Stimulated activated CD4-positive, alpha-beta T cell treated with anti-CD3 and anti-CD28 coated beads, Interleukin-1b, Interleukin-23, amount 100 ng/mL, for 4 hours (primary cell): ENCODE measurements at places on chromosomes 5 and 9.

DNA sequence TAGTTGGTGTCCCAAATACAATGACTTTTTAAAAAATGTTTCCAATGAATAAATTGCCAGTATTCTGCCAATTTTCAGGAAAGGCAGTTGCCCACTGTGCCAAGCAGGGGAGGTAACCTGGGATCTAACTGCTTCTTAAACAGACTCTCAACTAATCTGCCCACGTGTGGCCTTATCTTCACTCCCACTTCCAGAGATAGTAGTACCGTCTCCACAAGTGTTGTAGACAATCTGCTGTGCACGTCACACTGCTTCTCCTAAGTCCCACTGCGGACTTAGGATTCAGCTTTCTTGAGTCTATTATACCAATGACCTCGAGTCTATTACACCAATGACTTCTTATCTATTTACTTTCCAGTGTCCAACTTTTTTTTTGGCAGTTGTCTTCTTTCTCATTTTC, 21.2 kb downstream of the POU4F3 start:
- DNase-seq, result no peak

GRCh38 chr5:60668686-60669304, 31.2 kb downstream of the DEPDC1B start:
- no peak for DNase-seq

GRCh38 chr9:95880021-95880690, 4.7 kb downstream of the ERCC6L2 start:
- DNase-seq, result no peak

DNA sequence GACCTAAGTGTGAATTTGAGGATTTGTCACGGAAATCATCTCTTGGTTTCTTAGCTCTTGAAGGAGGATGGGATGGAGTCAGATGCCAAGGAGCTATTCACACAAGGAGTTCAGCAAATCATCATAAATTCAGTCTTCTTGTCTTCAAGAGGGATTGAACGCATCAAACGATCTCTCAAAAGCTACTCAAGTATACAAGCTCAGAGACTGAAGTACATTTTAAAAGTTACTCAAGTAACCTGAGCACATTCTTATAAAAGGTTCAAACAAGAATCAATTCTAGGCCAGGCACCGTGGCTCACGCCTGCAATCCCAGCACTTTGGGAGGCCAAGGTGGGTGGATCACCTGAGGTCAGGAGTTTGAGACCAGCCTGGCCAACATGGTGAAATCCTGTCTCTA, 21.1 kb upstream of the GOLPH3 start:
- no peak for DNase-seq

GRCh38 chr5:82396871-82397514, 118.8 kb upstream of the RPS23 start:
- DNase-seq, result no peak

DNA sequence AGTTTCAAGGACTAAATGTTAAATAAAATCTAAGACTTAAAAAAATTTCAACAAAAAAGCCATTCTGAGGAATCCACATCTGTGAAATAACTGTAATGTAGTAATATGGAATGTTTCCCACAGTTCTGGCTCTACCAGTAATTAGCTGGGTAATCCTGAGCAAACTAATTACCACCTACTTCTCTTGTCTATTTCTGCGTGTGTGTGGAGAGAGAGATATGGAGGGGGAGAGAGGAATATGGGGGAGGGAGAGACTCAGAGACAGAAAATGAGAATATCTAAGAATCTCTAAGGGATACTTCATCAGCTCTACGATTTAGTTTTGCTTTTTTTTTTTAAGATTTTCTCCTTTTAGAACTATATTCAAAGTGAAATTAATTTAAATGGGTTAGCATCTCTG, 28.0 kb downstream of the TBCA start:
- no peak for DNase-seq

DNA sequence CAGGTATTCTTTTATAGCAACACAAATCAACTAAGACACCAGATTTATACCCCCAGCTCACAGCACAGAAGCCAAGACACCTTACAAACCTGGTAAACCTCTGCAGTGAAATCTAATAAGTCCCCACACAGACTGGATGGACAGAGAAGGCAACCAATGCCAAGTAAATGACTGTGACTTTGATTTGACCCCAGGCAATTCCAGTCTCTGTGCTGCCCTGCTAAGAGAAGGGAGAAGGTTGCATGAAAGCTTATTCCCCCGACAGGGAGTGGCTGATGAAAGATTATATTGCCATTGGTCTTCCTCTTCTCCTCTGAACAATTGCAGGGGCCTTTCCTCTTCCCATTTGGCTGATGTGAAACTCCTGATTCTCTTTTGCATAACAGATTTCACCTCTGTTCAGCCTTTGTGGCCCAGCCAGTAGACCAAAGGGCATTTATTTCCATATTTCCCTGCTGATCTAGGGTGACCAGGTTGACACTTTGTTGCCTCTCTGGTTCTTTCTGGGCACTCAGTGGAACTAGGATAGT, 107.6 kb downstream of the ADRB2 start:
- DNase-seq, result no peak

GRCh38 chr5:8209500-8209899, 340.6 kb downstream of the MTRR start:
- no peak for DNase-seq

GRCh38 chr5:142717582-142718215, 31.8 kb upstream of the FGF1 start:
- DNase-seq, result no peak

DNA sequence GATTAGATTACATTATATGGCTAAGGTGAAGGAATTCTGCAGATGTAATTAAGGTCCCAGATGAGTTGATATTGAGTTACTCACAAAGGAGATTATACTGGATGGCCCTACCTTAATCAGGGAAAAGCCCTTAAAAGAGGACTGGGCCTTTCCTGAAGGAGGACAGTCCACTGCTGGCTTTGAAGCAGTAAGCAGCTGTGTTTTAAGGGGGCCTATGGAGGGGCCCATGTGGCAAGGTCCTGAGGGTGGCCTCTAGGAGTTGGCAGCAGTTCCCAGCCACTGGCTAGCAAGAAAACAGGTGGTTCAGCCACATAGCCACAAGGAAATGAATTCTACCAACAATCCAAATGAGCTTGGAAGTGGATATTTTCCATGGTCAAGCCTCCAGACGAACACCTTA, 36.4 kb upstream of the GDNF start:
- no peak for DNase-seq

- no peak for DNase-seq
These were observed 94.1 kb upstream of the CD180 start for GRCh38 chr5:67290655-67291054.

- no peak for DNase-seq
These were observed 53.9 kb upstream of the POMT1 start for GRCh38 chr9:131448818-131449217.

DNA sequence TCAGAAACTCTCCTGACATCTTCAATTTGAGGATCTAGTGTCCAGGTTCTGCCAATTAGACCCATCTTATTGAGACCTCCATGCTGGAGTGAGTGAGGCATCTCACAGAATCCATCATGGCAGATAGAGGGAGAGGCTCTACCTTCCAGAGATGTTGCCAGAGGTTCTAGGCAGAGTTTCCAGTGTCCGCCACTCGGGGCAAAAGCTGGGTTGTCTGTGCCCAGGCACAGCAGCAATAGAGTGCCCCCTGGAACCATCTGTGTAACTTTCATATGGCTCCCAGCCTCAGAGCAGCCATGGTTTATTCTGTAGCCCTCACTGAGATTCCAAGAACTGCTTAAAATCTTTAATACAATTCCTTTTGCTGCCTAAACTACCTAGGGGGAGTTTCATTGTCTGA, 16.6 kb upstream of the CCDC112 start:
- DNase-seq, result no peak

DNA sequence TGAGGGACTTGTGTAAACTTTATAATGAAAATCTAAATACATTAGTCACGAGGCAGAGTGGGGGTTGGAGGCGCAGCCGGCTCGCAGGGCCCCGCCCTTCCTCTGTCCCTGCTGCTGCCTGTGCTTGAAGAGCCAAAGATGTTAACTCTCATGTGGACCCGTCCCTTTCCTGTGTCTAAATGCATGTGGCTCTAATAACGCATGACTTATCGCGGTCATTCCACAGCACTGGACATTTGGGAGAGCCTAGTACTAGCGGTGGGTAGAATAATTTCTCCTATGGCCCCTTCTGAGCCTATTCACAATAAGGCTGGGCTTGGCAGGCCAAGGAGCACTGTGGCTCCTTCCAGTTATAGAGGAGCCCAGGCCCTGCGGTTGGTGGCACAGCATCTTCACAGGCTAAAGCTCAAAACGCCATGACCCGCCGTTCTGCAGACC, 82.3 kb upstream of the SIMC1 start:
- no peak for DNase-seq
